ENCODE measurements at places on chromosomes 3 and 15. TPM values are rescaled to one million over a fixed set of nuclear protein-coding genes. Genes with fewer than 3 reads are reported as not detected.

DNA sequence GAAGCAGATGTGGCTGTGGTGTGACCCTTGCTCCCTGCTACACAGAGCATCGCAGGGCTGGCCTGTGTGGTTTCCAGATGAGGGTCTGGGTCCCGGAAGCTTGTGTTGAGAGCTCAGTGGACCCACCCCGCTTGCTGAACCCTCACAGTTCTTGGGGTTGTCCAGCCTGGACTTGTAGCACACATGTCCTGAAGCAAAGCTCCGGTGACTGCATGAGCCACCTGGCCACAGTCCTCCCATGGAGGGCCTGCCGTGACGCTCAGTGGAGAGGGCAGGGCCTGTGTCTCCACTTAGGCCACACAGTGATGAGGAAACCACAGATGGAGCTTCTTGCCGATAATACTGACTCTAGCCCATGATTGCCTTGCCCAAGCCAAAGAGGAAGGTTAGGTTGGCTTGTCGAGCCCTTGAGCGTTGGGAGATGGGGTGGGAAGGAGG, 62.6 kb downstream of the RGMA start:
- H3K4me1 ChIP-seq = no peaks in the 10 kb centered on the region
- no peaks in the 10 kb centered on the region for H3K27me3 ChIP-seq
- DNase-seq = no peak
- H3K4me3 ChIP-seq = no peak overlapping the region
- H3K27ac ChIP-seq = no peak overlapping the region
- peaks cover 54% of the 10 kb centered on the region for H3K36me3 ChIP-seq

GRCh38 chr3:51937611-51938450, 3.9 kb downstream of the RRP9 start:
- peaks cover 74% of the 10 kb centered on the region for H3K36me3 ChIP-seq
- 0 out of 2 replicates have a peak, but pooled peaks cover 2% of the 10 kb centered on the region for H3K4me1 ChIP-seq
- no peaks in the 10 kb centered on the region for H3K27me3 ChIP-seq
- H3K4me3 ChIP-seq = no peak overlapping the region

DNA sequence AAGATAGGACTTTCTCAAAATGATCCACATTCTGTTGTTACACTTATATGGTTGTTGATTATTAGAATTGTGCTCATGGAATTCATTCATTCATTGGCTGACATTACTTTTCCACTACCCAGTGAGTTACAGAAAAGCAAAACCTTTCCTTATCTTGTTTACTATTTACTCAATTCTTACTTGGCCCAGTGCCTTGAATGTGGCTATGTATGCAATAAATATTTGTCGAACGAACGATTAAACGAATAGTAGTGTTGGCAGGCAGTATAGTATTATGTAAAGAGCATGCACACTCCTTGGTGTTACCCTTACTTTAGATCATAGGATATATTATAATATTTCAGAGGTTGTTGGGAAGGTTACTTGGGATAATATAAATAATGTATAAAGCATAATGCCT, 31.0 kb downstream of the CTDSPL2 start:
- DNase-seq = no peak
- H3K36me3 ChIP-seq = peaks cover 40% of the 10 kb centered on the region
- H3K27ac ChIP-seq = no peak overlapping the region
- H3K4me1 ChIP-seq = no peaks in the 10 kb centered on the region

- DNase-seq = no peak
- H3K27ac ChIP-seq = no peak overlapping the region
- no peaks in the 10 kb centered on the region for H3K4me1 ChIP-seq
Observed at GRCh38 chr3:55165704-55166405, 238.0 kb upstream of the LRTM1 start.

GRCh38 chr3:153349108-153349499, 187.1 kb downstream of the RAP2B start:
- no peak for DNase-seq
- H3K4me1 ChIP-seq = peaks cover 6% of the 10 kb centered on the region
- peaks cover 4% of the 10 kb centered on the region for H3K36me3 ChIP-seq
- H3K27ac ChIP-seq = no peak overlapping the region

GRCh38 chr15:88497109-88497765, 29.7 kb downstream of the MRPS11 start:
- H3K36me3 ChIP-seq = no peaks in the 10 kb centered on the region
- no peaks in the 10 kb centered on the region for H3K4me1 ChIP-seq
- DNase-seq = no peak
- no peak overlapping the region for H3K4me3 ChIP-seq
- H3K27me3 ChIP-seq = no peaks in the 10 kb centered on the region

GRCh38 chr3:50600141-50600753, 11.3 kb downstream of the CISH start:
- no peaks in the 10 kb centered on the region for H3K4me1 ChIP-seq
- no peak overlapping the region for H3K27ac ChIP-seq

- no peaks in the 10 kb centered on the region for H3K36me3 ChIP-seq
- H3K27me3 ChIP-seq = no peaks in the 10 kb centered on the region
- H3K27ac ChIP-seq = no peak overlapping the region
- no peak overlapping the region for H3K4me3 ChIP-seq
Observed at GRCh38 chr3:95731753-95732152, 1082.6 kb upstream of the EPHA6 start.

DNA sequence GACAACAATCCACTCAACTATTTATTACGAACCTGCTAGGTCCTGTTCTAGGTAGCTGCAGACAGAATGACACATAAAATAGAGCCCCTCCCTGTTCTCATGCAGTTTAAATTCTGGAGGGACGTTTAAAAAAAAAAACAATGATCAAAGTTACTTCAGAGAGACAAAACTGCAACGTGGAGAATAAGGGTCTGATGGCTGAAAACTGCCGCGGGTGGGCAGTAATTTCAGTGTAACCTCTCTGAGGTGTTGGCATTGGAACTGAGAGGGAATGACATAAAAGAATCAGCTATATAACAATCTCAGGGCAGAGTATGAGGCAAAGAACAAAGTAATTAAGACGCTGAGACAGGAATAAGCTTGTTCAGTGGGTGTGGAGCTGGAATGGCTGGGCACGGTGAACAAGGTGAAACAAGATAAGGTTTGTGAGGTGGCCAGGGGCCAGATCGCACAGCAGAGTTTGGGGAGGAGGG, 19.5 kb downstream of the TBL1XR1 start:
- no peak for DNase-seq
- peaks cover 5% of the 10 kb centered on the region for H3K4me1 ChIP-seq
- H3K27me3 ChIP-seq = no peaks in the 10 kb centered on the region
- no peaks in the 10 kb centered on the region for H3K36me3 ChIP-seq

DNA sequence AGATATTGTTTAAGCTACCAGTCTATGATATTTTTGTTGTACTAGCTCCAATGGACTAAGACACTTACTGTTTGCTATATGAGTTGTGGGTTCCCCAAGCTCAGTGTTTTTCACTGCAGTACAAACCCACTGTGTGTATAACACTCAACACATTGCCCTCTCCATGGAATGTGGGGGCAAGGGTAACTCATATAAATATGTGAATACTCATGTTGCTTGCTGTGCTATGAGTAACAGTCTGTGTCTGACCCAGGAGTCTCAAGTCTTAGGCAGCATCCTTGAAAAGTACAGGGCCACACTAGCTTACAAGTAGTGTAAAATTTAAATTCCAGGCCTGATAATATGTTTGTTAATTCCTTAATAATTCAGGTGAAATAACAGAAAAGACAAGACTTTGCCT, 22.5 kb upstream of the CNTN3 start:
- H3K27me3 ChIP-seq = no peaks in the 10 kb centered on the region
- no peak overlapping the region for H3K27ac ChIP-seq
- no peaks in the 10 kb centered on the region for H3K36me3 ChIP-seq
- DNase-seq = no peak
- H3K4me3 ChIP-seq = no peak overlapping the region

DNA sequence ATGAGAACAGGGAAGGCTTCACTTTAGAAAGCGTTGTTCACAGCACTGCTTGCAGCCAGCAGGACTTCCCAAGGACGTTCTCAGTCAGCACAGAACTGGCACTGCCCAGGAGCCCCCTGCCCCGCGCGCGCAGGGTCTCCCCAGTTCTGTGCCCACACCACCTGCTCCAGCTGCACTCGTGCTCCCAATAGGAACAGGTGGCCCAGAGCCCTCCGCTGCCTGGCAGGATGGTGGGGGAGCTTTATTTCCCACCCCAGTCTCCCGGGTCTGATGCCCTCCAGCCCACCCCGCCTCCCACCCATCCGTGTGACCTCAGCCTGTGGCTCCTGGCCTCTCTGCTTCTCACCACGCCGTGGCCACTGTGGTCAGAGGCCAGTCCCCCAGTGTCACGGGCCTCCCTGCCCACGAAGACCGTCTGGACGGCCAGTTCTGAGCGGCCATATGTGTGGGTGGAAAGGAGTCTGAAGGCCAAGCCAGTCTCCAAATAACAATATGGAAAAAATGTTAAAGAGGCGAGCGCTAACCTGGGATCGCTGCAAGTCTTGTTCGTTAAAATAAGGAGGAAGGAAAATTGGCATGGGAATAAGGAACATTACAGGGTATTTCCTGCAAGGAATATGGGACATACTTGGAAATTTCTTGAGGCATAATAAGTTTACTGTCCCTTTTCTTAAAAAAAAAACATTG, 54.6 kb upstream of the PCSK6 start:
- H3K27me3 ChIP-seq = no peaks in the 10 kb centered on the region
- no peaks in the 10 kb centered on the region for H3K36me3 ChIP-seq
- no peak overlapping the region for H3K27ac ChIP-seq

- DNase-seq = no peak
- no peak overlapping the region for H3K27ac ChIP-seq
- H3K4me1 ChIP-seq = peaks cover 12% of the 10 kb centered on the region
- H3K4me3 ChIP-seq = no peak overlapping the region
- H3K27me3 ChIP-seq = no peaks in the 10 kb centered on the region
Observed at GRCh38 chr3:193231201-193231600, 9.8 kb upstream of the PLAAT1 start.

- no peak overlapping the region for H3K4me3 ChIP-seq
- H3K27ac ChIP-seq = no peak overlapping the region
- DNase-seq = no peak
- H3K36me3 ChIP-seq = no peaks in the 10 kb centered on the region
- H3K27me3 ChIP-seq = no peaks in the 10 kb centered on the region
Observed at GRCh38 chr3:61353382-61353781, 102.1 kb upstream of the FHIT start.

DNA sequence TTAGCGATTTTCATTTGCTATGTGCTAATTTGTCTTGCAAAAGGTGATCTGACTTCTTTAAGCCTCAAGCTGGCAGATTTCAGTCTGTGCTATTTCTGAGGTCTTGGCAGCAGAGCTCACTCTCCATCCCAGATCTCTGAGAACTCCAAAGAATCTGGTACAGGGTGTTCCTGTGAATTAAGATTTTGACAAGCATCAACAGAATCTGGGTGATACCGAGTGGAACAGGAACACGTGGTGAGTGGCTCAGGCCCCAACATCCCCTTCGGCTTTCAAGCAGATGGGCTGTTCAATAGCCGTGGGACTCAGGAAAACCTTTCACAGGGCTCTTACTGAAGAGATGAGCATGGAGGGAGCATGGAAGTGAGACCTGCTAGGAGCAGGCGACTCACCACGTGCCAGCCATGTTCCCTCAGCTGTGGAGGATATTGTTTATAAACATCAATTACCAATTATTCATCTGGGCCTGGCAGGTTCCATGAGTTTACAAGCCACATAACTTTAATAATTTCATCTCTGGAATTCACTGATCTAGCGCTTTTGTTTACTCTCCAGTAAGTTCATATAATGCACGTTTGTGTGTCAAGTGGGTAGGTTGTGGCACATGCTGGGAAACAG, 103.4 kb upstream of the SELENOK start:
- H3K27me3 ChIP-seq = no peaks in the 10 kb centered on the region
- H3K4me3 ChIP-seq = no peak overlapping the region
- H3K4me1 ChIP-seq = no peaks in the 10 kb centered on the region
- DNase-seq = no peak

DNA sequence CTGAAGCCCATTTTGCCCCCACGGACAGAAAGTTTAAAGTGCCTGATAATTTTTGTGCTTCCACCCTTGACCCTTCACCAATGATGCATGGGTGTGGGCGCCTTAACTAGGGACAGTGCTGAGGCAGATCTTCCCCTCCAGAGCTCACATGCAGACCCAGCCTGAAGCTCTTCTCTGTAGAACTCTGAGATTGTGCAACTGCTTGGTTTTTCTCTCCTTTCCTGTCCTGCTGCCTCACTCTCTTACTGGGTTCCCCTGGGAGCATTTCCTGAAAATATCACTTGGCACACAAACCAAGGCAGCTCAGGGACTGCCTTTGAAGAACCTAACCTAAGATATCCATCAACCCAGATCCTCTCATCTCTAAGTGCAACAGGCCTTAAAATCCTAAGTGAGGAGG, 220.3 kb upstream of the STT3B start:
- peaks cover 24% of the 10 kb centered on the region for H3K36me3 ChIP-seq
- DNase-seq = no peak
- no peaks in the 10 kb centered on the region for H3K4me1 ChIP-seq
- no peak overlapping the region for H3K4me3 ChIP-seq

GRCh38 chr15:56047354-56047753, 53.9 kb upstream of the NEDD4 start:
- DNase-seq = no peak
- H3K4me1 ChIP-seq = peaks cover 4% of the 10 kb centered on the region
- H3K27me3 ChIP-seq = no peaks in the 10 kb centered on the region

DNA sequence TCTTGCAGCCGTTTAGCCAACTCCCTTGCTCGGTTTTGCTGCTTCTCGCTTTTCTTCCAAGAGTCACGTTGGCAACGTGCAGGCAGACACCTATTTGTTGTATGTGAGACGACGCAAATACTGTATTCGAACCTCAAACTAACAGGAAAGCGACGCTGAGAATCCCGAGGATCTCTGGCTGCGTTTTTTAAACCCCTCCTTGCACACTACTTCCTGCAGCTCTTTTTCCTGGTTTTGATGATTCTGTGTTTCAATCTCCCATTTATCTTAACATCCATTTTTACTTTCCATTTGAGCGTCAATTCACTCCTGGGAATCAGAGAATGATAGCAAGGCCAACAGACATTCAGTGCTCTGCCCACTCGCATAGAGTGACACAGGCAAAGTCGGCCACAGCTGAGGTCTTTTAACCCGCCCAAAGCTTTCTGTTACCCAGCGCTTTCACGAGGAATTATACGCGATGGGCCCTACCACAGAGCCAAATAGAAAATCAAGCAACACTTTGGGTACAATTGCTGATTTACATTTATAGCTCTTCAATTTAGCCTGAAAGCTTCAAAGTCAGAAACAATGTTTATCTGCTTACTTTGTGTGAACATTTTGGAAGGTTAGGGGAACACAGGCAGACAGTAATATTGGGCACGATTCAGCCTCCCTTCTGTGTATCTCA, 1.6 kb upstream of the ANXA2 start:
- H3K27ac ChIP-seq = no peak overlapping the region
- H3K27me3 ChIP-seq = peaks cover 1% of the 10 kb centered on the region
- H3K36me3 ChIP-seq = no peaks in the 10 kb centered on the region

Gene SV2B
- total RNA-seq = 0.07 TPM

Gene CHRNA7
- total RNA-seq = 4.4 TPM

Gene COL7A1
- total RNA-seq = 22.9 TPM

Gene IL17RB
- total RNA-seq = 8.3 TPM

Gene GCSAM
- not detected for total RNA-seq

Gene RASGRP1
- 0.85 TPM for total RNA-seq

All from H9 (cell line).